ENCODE measurements at places on chromosomes 2 and 18.

DNA sequence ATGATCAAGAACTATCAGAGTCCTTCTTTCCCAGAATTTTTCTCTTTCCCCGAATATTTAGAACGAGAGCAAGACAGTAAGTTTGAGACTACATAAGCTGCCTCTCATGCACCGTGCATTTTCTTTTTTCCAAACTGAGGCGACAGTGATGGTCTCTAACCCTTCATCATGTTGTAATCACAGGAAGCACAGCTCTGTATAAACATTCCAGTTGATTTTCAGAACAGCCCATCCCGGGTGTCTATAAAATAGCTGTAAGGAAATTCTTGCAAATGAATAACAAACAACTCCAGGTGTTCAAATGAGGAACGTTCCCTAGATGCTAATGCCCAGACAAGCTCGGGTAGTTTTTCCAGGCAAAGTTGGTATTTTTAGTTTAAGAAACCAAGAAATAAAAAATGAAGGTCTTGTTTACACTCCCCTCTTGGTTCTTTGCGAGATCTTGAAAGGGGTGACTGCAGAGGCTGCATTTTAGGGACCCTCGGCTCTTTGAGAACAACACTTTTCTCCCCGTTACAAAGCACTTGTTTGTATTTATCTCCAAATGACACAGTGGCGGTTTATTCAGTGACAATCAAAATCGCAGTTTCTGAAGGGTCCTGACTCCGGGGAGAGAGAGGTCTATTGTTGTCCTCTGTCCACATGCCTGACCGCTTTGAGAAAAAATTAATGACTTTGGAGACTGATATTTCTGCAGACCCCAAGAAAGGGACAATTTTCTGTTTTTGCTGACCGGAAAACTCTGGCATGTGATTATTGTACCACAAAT is 101.1 kb upstream of the NCK2 start:
- DNase-seq, result no peak

DNA sequence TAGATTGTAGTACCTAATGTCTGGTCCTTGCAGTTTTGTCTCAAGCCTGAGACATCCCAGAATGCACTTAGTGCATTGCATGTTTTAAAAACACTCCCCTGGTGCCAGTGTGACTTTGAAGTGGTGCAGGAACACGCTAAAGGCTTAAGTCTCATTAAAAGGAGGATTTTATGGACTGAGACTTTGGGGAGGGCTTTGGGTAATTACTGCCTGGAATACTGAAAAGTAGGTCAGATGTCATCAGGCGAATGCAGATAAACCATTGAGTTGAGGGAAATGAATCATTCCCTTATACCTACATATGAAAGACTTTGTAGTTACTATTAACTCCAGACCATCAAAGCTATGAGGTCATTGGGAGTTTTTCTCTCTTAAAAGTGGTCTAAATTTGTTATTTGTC is 3.0 kb upstream of the OSBPL1A start:
- no peak for DNase-seq

GRCh38 chr2:109316091-109316490 is 187.1 kb downstream of the SH3RF3 start:
- no peak for DNase-seq

- no peak for DNase-seq
Observed at GRCh38 chr2:172246649-172247048, 143.9 kb upstream of the DLX2 start.

GRCh38 chr2:37340637-37341036 is 3.8 kb upstream of the QPCT start:
- DNase-seq, result no peak

DNA sequence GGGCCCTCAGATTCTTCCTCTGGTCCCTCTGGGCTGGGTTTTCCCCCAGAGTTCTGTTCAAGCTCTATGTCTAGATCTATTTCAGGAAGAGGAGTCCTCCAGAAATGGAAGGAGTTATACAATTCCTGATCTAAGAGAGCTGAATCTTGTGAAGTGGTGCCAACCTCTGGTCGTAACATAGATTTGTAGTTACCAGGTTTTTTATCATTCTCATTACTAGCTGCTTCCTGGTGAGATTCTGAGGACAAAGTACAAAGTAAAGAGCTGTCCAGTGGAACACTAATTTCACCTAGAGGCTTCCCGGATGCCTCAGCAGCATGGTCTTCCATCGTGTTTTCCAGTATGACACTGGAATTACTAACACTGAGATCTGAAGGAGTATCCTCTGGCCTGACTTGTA is 44.1 kb downstream of the PPP4R1 start:
- no peak for DNase-seq

DNA sequence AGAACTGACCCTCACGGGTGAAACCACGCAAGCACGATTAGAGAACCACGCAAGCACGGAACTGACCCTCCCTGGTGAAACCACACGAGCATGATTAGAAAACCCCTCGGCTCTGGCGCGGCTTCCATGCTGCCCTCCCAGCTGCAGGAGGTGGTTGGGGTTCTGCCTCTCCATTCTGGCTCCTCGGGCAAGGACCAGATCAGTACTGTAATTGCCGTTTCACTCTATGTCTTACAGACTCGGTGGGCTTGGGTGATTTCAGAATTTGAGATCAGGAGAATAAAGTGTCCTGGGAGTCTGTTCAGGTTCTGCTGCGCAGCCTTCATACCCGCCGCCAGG is 58.3 kb upstream of the KCNG2 start:
- DNase-seq, result no peak

DNA sequence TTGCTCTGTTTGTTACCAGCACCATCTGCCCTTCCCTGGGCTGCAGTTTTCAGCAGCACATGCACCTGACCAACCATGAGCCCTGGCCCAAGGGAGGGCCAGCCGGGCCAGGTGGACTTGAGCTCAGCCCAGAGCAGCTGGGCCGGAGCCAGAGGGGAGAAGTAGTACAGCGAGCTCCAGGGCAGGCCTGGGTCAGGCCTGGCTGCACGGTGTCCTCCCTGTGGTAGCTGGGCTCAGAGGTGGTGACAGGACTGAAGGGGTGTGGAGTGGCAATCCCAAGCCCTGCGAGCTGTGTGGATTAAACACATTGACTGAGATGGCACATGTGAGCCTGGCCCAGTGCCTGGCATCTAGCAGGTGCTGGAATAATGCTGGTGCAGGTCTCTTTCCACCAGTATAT is 222.2 kb downstream of the GLI2 start:
- DNase-seq, result no peak

- no peak for DNase-seq
Observed at GRCh38 chr2:213317929-213318328, 33.7 kb downstream of the SPAG16 start.

DNA sequence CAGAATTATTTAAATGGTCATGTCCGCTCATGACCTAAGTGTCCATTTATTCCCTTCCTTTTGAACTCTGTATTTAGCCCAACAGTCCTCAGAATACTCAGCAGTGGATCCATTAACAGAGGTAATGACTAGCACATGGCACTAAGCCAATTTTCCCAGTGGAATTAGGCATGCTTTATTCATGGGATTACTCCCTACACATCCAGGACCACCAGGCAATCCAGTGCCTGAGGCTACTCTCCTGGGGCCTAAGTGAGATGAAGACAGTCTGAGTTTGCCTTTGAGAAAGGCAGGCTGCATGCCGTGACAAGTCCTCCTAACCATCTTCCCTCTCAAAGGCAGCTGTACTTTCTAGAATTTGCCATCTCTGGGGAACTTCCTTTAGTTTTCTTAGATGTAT is 128.6 kb downstream of the SPOPL start:
- DNase-seq, result no peak

DNA sequence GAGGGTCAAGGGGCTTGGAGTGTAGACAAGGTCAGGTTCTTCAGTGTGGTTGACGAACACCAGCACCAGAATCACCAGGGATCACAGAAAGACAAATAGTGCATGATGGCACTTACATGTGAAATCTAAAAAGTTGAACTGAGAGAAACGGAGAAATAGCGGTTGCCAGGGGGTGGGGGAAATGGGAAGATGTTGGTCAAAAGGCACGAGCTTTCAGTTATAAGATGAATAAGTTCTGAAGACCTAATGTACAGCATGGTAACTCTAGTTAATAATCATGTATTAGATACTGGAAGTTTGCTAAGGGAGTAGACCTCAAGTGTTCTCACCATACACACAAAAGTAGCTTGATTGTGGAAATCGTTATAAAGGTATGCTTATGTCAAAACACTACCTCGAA is 43.7 kb upstream of the DARS1 start:
- no peak for DNase-seq

GRCh38 chr2:233361297-233361696 is 7.0 kb downstream of the DGKD start:
- DNase-seq, result no peak

DNA sequence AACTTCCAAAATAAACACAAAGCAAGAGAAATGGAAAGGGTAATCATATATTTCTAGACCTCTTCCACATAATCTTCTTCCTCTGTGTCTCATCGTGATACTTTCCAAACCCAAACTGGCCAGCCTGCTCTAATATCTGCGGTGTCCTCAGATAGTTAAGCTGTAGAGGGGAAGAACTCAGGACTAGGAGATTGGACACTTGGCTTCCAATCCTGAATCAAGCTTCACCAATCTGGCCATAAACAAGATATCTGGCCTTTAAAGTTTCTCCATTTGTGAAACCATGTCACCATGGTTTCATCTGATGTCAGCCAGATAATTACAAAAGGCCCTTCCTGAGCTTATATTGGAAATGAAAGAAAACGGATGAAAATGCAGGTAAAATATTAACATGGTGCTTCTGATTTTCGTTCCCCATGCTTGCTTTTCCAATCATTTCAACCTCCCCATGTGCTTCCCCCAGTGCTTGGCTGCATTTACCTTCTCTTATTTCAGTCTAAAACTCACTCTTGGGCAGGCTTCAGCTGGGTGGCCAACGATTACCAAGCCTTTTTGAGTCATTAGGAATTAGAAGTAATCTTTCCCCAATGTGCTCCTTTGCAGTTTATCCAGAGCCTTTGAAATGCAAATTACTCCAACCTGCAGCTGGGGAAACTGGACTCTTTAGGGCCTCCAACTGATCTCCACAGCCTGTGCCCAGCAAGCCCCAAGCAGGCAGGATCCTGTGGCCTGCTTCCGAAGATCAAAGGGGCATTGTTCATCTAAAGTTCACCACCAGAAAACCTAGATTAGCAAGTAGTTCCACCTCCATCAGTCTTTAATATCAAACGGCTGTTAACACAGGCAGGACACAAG is 44.5 kb upstream of the MYCN start:
- no peak for DNase-seq

- no peak for DNase-seq
Observed at GRCh38 chr2:199467066-199467822, 9.5 kb upstream of the SATB2 start.

GRCh38 chr18:22219568-22220355 is 50.4 kb downstream of the GATA6 start:
- DNase-seq, result no peak

- DNase-seq, result no peak
Observed at GRCh38 chr2:209638346-209638745, 133.3 kb upstream of the UNC80 start.

DNA sequence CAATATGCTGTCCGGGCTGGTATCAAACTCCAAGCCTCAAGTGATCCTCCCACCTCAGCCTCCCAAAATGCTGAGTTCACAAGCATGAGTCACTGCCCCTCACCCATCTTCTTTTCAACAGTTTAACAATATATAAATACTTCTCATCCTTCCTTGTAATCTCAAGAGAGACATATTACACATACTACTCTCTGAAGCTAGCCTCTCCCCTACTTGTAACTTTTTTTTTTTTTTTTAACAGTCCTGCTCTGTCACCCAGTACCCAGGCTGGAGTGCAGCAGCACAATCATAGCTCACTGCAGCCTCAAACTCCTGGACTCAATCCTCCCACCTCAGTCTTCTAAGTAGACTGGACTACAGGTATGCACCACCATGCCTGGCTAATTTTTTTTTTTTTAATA is 5.7 kb downstream of the GFPT1 start:
- no peak for DNase-seq

- DNase-seq, result no peak
Observed at GRCh38 chr2:23291239-23291638, 93.7 kb upstream of the KLHL29 start.

DNA sequence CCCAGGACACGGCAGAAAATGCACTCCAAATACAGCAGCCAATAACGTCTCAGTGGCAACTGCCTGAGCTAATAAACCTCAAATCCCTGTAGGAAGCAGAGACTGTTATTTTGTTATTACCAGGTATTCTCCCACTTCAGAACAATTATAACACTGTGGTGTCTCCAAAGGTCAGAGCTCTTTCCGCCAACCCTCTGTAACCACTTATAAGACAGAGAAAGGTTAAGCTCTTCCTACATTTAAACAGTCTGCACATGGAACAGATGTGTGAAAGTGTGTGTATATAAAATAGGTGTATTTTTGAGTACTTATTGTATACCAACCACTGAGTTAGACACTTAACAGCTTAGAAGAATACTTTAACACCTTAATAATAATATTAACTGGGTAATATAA is 64.1 kb downstream of the FBXO15 start:
- DNase-seq, result no peak

DNA sequence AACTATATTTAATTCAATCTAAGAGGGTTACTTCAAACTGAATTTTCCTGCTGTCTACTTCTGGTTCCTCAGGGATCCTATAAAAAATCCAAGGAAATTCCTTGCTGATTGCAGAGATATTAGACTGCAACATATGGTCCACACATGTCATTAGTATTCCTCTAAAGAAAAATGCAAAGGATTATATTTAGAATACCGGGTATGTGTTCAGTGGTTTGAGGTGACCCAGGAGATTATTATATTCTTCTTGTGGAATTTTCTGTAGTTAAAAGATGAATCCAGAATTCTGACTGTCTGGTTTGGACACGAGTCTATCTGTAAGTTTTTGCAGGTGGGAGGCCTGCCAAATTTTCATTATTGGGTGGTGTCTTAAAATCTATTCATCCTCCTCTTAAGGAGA is 18.2 kb downstream of the HOXD1 start:
- DNase-seq, result no peak

- no peak for DNase-seq
Observed at GRCh38 chr2:151860210-151860609, 32.0 kb upstream of the ARL5A start.

DNA sequence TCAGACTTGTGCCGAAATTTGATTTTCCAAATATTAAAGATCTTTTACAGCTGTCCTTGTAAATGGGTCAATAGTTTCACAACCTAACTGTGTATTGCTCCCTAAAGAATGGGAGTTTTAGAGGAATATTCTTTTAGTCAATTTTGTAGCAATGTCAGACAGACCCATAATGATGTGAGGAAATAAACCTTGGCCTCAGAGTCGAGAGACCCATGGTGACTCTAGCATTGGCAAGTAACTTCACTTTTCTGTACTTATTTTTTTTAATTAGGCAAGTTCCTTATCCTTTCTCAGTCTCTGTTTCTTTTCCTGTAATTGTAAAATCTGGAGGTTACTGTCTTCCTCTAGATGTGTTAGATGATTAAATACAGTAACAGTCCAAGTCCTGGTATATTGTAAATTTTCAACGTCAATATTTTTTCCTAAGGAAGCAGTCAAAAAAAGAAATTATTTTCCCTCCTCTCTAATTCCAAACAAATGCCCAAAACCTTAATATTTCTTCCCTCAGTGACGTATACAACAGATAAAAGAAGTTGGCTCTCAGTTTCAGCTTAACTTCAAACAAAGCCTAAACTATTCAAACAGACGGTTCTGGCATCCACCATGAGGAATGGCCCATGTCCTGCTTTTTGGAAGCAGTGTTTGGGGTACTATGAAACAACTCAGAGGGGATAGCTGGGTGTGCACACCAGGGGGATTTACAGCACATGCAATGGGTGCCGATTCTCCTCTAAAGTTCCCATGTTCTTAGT is 466.7 kb downstream of the TNS1 start:
- no peak for DNase-seq
